ENCODE measurements at places on chromosomes 1 and 21. TPM values are rescaled to one million over a fixed set of nuclear protein-coding genes. Genes with fewer than 3 reads are reported as not detected.

DNA sequence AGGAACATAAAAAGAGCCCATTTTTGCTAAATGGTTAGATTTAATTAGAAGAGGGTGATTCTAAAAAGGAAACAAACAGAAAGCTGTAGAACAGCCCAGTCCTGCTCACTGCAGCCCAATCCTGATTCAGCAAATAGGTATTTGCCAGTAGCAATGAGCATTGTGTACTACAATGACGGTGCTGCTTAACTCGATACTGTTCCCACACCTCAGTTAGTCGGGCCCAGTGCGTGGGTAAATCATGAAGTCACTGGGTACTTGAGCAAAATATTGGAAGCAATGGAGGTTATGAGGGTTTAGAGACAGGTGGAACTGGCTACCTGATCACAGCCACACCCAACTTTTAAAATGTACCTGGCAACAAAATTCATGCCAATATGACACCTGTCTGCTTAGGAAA, 101.5 kb upstream of the ADGRL2 start:
- DNase-seq: no peak

DNA sequence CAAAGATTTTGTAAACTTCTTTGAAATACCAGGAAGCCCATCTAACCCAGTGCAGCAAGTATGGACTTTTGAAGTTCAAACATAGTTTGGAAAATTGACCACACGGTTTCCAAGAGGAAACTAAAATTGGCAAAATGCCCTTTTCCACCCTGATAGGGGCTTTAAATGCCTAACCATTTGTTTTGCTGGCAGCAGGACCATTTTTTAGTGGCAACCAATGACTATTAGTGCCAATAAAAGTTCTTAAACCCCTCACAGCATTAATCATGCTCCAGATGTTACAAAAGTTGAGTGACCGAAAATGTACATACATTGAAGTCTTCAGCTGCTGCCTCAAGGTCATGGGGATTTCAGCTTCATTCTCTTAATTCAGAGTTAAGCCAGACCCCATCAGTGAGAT, 46.4 kb upstream of the ENAH start:
- DNase-seq: no peak

DNA sequence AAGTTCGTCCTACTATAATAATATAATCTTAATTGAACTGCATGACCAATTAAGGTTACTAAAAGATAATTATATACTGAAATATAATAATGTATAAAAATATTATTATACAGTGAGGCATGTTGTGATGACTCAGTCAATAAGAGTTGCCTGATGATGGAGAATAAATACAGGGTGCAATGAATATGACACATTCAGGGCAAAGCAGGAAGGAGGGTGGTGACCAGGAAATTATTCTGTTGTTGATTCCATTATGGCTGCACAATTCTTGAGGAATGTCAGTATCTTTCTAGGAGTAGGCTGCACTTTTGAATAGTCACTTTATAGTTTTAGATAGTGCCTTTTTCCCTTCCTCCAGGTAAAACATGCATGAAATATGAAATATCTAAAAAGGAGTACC, 46.4 kb upstream of the RGS21 start:
- DNase-seq: no peak

DNA sequence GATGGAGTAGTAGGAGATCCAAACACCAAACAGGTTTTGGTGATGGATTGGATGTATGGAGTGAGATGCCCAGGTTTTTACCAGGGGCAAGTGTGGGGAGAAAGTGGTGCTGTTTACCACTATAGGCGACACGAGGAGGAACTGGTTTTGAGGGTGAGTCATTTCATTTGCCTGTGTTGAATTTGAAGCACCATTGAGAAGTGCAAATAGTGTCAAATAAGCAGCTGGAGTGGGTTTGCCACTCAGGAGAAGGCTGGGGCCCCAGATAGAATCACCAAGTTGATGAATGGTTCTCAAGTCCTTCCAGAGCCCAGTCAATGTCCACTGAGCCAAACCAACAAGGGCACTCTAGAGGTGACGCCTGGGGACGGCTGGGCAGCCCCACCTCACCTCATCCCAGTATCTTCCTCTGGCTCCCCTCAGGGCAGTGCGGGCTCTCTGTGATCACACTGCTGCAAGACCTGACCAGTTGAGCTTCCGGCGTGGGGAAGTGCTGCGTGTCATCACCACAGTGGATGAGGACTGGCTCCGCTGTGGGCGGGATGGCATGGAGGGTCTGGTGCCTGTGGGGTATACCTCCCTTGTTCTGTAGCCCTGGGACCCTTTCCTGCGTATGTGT, 9.4 kb downstream of the RUSC1 start:
- DNase-seq: no peak

DNA sequence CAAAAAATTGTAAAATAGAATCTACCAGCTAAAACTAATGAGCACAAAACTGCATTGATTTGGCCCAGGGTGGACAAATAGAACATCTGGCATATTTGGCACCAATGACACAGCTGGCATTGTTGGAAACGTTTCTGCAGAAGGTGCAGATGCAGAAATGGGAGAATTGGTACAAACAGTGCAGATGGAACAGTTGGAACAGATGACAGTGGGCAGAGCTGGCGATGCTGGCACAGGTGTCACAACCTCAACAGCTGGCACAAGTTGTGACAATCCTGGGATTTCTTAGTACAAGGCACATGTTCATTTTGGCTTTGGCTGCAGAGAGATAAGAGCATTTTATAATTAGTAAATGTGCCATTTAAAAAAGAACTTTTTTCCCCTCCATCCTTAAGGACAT, 91.1 kb upstream of the ZBTB18 start:
- DNase-seq: no peak

DNA sequence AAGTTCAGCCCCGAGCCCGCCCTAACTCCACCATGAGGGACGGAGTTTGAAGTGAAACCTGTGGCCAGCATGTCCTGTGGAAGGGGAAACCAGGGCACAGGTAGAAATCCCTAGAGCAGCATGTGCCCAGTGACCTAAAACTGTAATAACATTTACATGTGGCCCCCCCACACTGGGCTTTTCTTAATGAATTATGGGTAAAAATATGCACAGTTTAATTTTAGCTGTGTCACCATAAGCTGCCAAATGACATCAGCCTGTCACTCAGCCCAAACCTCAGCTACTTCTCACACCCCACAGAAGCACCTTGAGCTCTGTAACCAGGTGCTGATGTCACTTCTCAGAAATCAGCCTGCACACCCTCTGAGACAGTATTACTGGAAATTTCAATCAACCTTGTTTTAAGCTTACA, 50.0 kb upstream of the SLC19A1 start:
- peak; percentile 30 for DNase-seq

- DNase-seq: no peak
Observed at GRCh38 chr21:31335957-31336738, 7.9 kb downstream of the TIAM1 start.

DNA sequence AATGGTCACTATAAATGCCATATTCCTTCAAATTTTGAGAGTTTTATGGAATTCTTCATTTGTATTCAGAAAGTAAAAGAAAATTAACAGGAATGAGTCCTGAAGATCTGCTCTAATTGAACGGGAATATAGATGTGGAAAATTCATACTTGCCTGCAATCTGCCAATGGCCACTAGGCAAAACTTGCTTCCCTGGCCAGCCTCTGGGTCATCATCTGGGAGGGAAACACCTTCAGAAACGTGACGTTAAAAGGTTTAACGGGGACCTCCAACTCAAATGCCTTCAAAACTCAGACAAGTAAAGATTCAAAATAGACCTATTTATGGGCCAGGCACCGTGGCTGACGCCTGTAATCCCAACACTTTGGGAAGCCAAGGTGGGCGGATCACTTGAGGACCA, 21.7 kb upstream of the CTSK start:
- DNase-seq: no peak

- no peak for DNase-seq
Observed at GRCh38 chr1:48227165-48228013, 4.9 kb downstream of the SLC5A9 start.

DNA sequence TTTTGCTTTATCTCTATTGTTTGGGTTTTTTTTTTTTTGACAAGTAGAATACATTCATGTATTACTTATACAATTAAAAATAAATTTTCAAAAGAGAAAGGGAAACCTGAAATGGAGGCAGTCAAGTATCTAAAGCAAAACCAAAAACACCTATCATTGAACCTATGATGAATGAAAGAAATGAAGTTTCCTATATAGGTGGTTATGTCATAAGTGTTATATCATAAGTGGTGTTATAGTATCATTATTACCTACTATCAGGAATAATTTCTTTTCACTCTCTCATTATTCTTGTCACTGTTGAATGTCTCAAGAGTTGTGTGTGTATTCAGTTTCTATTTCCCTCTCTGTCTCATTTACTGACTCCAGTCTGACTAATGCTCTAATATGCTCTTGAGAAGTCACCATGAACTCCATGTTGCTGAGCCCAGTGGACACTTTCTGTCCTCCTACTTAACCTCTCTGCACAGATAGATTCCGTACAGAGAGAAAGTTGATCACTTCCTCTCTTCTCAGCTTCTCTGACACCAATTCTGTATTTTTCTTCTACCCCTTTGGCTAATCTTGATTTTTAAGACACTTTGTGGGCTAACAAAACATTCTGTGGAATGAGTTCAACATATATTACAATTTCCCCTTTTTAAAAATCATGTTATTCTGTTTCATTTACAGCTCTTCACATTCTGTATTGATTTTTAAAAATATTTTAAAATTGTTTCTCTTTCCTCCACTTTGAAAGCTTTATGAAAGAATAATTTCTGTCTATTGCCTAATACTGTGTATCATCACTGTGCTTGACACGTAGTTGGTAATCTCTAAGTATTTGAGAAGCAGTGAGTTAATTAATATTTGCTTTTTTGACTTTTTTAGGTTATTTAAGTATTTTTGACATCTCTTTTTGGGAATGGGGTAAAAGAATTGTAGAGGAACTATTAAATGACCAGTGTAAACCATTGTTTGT, 50.1 kb downstream of the RASAL2 start:
- no peak for DNase-seq

DNA sequence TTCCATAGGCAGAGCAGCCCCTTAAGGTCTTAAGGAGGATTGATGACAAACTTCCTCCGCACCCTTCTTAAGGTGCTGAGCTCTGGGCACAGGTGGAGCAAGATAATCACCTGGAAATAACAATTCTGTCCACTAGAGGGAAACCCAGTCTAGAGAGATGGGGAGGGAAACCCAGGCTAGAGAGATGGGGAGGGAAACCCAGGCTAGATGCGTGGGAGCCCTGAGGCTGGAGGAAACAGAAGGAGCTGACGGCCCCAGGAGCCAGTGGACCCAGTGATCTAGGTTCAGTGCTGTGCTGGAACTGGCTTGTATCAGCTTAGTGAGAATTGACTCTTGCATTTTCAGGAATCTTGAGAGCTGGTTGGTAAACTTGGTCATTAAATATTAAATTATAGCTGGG, 17.8 kb upstream of the MYCL start:
- peak; percentile 72 for DNase-seq

DNA sequence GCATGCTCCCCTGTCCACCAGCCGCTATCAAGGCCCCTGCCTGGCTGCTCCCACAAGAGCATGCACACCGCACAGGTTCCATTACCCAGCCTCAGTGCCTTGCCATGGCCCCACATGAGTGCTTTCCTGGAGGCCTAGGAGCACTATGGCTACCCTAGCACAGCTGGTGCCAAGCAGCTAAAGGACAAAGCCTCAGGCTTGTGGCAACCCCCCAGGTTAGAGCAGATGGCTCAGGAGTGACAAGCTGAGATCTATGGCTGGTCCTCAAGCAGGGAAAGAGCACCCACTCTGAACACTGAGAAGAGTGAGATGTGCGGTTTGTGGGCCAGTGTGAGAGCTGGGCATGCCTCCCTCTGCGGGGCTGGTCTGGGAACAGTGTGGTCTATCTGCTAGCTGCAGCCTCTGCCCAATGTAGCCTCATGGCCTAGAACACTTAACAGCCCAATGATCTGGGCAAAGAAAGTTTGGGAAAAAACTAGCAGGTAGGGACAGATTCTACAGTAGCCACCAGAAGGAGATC, 129.8 kb downstream of the VAV3 start:
- DNase-seq: no peak

DNA sequence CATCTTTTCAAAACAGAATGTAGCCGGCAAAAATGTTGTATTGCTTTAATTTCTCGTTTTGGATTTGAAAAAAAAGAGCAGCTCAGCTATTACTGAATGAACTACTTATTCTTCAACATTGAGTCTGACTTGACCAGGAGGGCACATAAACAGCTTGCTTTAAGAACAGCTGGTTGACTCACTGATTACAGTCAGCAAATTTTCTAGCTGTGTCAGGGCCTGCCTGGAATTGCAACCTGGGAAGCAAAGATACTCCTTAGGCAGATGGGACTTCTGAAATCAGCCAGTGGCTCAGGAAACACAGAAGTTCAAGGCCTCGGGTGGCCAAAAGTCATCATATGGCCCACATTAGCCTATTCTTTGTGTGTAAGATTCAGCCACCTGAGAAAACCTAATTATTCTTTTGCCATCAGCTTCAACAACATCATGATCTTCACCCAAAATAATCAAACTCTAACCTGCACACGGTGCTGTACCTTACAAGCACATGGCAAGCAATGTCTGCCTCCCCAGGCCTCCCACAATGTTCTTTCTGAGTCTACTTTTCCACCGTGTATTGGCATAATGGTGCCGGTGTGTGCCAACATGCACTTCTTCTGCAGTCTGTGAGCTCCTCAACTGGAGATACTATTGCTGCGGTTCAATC, 307.2 kb downstream of the HHIPL2 start:
- no peak for DNase-seq

Gene SPEN
- 47.8 TPM for polyA plus RNA-seq

Gene FNDC5
- 11.0 TPM for polyA plus RNA-seq

Gene PRR9
- 0.06 TPM for polyA plus RNA-seq

Gene RIMS3
- 6.9 TPM for polyA plus RNA-seq

Gene LCE3D
- polyA plus RNA-seq: not detected

Gene IL12RB2
- polyA plus RNA-seq: 1.1 TPM

Gene ERICH3
- 1.1 TPM for polyA plus RNA-seq

Gene ATAD3C
- polyA plus RNA-seq: 1.0 TPM

Gene OPTC
- polyA plus RNA-seq: not detected

Gene CGN
- 145 TPM for polyA plus RNA-seq

Gene HSPA6
- 0.46 TPM for polyA plus RNA-seq

All from large intestine (tissue), 12 donors.